Left colon (tissue), 2 donors: ENCODE measurements at places on chromosomes 5 and 9.
A peak's percentile ranks its signal among the peaks of the same experiment; 100 is the strongest.

- no peak for DNase-seq
Observed at GRCh38 chr5:112318346-112318745, 100.7 kb downstream of the EPB41L4A start.

DNA sequence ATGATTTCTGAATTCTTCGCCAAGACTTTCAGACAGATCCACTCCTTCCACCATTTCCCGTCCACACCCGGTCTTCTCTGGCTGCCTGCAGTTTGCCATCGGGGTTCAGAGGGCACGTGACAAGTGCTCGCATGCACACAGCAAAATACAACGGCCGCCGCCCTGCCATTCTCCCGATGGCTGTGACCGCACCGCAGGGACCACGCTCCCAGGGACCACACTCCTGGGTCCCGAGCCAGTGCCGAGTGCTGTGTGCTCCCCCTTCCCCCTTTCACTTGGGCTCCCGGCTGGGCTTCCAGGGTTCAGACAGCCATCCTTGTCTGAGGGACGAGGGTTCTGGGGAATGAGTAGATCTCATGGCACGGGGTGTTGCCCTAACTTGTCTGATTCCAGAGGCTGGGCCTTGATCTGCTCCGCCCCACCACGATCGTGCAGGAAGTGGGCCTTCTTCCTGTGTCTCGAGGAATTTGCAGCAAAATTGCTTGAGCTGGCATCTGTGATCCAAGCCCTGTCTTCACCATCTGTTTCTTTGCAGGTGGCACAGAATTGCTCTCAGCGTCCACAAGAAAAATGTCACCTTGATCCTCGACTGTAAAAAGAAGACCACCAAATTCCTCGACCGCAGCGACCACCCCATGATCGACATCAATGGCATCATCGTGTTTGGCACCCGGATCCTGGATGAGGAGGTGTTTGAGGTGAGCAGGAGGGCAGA is 59.2 kb downstream of the COL5A1 start:
- DNase-seq, result no peak

GRCh38 chr9:101791938-101792337 is 53.5 kb upstream of the GRIN3A start:
- peak; percentile 59 for DNase-seq

- no peak for DNase-seq
Observed at GRCh38 chr5:7849681-7850394, 1.1 kb downstream of the CFAP90 start.

- no peak for DNase-seq
Observed at GRCh38 chr5:137629646-137630045, 106.2 kb downstream of the KLHL3 start.

GRCh38 chr5:95619096-95619495 is 791 bp upstream of the GPR150 start:
- no peak for DNase-seq

DNA sequence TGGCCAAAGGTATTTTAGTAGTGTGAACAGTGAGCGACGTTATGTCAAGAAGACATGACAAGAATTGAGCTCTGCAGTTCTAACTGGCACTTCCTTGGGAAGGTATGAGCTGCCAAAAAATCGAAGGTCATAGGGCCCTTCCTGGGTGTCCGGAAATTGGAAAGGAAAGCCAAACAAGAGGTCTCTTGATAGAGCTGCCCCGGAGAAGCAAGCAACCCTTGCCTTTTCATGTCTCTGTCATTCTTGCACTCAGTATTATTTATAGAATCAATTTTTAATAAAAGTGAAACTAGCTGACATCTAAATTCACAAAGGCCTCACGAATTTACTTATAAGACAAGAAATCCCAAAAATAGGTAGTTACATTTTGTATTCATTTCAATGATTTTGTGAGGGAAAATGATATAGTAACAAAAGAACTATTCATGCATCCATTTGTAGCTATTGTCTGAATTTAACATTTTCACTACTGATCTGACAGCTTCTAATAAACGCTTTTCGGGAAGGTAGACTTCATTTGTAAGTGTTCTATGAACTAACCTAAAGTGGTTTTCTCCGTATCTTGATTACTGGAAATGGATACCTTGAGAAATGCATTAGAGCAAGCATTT is 113.8 kb upstream of the VCAN start:
- no peak for DNase-seq

GRCh38 chr9:93950619-93951601 is 4.2 kb downstream of the BARX1 start:
- no peak for DNase-seq

DNA sequence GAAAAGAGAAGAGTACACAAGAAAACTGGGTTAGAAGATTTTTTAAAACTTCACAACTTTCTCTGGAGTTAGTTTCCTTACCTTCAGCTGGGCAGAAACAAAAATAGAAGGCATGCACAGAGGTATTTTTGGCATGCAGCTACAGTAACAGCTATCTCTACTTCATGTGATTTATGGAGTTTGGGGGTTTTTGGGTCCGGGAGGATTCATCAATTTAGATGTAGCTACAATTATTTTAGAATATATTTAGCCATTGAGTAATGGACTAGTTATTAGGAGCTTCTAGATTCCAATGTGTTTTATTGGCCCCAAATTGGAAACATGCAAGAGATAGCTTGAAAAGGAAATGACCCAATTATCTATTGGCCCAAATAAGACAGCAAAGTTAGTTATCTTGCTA is 91.6 kb upstream of the TNFAIP8 start:
- no peak for DNase-seq

DNA sequence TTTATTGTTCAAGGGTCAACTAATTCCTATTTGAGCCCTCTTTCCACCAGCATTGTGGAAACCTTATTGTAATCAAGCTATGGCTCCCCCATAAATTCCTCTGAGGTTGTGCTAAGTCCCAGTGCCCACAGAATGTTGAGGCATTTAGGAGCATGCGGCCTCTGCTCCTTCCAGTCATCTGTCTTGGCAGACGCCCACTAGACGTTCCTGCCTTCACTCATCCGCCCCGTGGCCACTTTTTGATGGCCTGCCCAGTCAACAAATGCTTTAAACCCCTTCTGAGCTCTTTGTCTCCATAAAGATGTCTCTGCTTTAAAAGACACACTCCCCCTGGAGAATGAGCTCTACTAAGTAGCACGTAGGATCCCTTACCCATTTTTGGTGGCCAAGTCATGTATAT is 104.7 kb downstream of the GAS1 start:
- DNase-seq, result no peak

DNA sequence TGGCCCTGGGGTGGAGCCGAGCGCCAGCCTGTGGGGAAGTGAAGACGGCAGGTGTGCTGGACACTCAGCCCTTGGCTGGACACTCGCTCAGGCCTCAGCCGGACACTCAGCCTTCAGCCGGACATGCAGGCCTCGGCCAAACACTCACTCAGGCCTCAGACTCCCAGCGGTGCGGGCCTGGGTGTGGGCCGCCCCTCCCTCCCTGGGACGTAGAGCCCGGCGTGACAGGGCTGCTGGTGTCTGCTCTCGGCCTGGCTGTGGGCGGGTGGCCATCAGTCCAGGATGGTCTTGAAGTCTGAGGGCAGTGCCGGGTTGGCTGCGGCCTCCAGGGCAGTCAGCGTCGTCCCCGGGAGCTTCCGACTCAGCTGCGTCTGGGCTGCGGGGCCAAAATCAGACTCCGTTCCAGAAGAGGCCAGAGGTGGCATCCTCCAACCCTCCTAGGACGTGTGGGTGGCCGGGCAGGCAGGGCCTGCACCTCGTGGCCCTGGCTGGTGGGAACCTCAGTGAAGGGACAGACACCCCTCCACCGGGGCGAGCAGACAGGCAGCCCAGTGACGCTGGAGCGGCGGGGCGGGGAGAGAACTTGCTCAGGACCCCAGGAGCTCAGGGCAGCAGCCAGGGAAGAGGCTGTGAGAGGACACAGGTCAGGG is 28.4 kb downstream of the SLC6A18 start:
- no peak for DNase-seq

DNA sequence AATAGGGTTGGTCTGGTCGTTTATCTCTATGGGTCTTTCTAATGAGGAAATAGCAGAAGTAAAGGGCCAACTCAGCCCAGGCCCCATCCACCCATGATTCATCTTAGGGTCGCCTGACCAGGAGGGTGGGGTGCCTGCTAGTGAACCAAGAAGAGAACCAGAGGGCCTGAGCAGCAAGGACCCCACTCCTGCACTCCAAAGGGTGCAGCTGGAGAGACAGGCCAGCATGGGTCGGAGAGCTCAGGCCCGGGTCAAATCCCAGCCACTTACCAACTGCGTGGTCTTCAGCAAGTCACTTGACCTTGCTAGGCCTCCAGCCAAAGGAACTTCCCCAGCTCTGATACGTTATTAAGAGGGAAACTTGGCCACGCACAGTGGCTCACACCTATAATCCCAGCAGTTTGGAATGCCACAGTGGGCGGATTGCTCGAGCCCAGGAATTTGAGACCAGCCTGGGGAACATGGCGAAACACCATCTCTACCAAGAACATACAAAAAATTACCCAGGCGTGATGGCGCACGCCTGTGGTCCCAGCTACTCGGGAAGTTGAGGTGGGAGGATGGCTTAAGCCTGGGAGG is 4.3 kb downstream of the BBLN start:
- no peak for DNase-seq

DNA sequence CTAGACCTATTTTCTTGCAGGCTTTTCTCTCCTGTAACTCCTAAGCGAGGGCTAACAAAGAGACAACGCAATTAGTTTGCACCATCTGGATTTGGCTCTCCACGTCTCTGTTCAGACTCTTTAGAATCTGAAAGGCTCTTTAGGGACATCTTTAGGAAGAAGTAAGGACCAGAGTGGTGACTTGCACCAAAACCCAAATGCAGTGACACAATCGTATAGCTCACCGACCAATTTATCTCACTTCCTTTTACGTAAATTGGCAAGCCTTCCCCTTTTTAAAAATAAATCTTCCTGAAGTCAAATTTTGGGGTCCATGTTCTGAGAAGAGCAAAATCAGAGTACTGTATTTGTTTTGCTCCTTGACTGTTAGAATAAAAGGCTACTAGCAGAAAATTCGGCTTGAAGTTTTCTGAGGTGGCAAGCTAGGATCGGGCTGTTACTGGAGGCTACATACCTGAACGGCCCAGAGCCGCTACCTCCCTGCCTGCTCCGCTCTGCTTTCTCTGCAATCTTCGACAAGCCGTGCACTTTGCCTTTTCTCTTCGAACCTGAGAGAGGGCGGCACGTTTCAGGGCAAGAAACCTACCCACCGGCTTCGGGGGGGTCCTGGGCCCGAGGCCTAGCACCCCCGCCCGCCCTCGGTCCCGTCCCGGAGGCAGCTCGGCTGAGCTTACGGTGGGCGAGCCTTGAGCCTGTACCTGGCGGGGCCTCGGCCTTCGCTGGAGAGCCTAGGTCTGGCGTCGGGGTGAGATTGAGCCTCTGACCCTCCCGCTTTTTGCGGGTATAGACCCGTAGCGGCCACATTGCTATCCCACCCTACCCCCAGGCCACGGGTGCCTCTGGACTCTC is 537 bp downstream of the MEIKIN start:
- DNase-seq, result no peak

DNA sequence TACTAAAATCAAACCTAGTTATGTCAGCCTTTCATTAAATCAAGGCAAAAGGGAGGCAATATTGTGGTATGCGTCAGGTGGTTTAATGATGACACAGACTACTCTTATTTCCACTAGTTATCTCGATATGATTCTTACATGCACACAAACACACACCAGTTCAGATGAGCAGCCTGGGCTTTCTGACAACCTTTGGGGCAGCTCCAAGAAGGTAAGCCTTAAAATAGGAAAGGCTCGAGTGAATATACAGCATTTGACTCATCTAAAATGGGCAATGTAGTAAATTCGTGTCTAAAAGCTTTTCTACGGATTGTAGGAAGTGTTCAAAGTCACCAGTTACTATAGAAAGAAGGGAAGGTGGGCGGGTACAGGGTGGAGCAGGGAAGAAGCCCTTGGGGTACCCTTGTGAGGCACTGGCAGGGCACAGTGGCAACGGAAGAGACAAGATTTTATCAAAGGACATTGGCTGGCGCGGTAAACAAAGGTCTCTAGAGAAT is 1.9 kb downstream of the ANKH start:
- no peak for DNase-seq

- DNase-seq, result no peak
Observed at GRCh38 chr5:91638010-91638409, 254.9 kb upstream of the ARRDC3 start.

DNA sequence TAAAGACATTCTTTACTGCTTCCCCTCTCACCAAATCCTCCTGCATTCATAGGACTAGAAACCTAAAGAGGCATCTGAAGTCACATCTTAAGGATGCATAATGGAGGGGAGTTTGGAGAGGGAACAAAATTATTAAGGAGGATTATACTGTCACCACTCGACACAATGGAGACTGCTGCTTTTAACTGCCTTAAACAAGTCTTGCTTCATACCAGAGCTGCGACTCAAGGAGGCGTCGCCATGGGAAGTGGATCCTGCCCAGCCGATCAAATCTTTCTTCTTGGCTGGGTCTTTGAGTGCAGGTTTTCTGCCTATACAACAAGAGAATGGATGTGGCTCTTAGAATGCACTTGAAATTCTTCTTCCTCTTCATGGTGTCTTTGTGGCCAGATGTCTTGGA is 66.7 kb upstream of the FOXE1 start:
- no peak for DNase-seq

GRCh38 chr9:116504081-116504480 is 183.0 kb upstream of the TRIM32 start:
- DNase-seq, result no peak

DNA sequence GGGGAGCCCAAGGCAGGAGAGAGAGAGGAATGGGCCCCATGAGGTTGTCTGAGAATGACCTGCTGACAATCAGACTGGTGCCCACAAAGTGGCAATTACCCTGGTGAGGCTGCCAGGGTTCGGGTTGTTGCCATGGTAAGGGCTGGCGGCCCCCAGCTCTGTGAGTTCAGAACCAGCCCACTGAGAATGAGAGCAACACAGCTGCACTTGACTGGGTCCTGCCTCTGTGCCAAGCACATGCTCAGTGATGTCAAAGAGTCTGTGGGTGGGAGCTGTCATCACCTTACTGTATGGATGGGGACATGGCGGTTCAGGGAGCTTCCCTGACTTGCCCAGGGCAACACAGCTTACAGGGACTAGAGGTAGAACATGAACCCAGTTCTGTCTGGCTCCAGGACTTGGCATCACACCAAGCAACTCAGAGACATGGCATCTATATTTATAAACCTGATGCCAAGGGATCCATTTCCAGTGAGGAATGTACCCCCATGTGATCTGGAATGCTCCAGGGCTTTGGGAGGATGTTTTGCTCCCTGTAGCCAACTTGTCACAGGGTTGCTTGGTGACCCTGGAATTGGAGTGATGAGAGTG is 38.2 kb upstream of the TEX48 start:
- no peak for DNase-seq

DNA sequence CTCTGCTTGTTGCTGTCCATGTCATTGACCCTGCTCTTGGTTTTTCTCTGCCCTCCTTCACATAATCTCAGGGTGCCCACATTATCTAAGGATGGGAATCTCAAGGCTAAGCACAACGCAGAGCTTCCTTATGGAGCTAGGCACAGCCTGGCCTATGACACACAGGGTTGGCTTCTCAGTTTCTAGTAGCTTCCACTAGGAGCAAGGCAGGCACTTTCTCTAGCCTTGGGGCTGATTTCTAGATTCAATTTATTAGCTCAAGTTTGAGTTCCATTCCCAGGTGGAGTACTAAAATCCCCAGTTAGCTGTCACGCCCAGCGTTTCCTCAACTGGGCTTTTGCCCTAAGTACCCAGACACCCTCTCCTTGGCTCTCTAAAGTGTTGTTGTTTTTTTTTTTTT is 12.4 kb downstream of the IL4 start:
- no peak for DNase-seq
